ENCODE measurements at places on chromosomes 16 and 17.

DNA sequence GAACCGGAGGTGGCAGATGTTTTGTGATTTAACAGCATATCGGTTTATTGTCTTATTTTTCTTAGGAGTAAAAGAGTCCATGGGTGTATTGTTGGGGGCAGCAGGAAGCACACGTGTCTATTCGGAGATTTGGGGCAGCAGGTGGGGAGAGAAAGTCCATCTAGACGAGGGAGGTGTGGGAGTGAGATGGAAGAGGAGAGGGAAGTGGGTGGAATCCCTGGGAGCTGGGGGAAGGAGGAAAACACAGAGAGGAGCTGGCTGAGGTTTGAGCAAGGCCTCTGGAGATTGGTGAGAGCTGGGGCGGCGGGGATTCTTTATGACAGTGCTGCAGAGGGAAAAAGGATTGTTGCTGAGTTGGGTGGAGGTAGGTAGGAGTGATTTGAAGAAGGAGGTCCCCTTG lies 72.1 kb downstream of the PRKCB start:
- DNase-seq: no peak

- DNase-seq: no peak
Measured at GRCh38 chr17:9424071-9424640, 151.5 kb downstream of the STX8 start.

GRCh38 chr16:11620243-11621003 lies 33.7 kb upstream of the LITAF start:
- no peak for DNase-seq

DNA sequence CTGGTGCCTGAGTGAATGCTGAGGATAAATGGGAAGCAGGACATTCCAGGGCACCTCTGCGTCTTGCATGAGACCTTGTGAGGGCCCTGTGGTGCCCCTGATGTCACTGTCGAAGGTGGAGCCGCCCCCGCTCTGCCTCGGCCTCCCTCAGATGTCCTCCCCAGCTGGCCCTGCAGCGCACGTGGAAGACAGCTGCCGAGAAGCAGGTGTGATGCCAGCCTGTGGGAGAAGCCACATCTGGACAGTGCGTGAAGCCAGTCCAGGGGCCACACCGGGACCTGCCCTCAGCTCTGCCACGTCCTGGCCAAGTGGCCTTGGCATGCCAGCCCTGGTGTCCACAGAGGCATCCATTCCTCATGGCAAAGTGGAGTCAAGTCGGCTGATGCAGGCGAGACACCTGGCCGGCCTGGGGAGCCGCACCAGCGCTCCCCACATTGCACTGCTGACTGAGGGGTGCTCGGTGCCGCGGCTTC lies 21.6 kb upstream of the METRNL start:
- no peak for DNase-seq

- DNase-seq: no peak
Measured at GRCh38 chr17:9294661-9295210, 273.4 kb downstream of the NTN1 start.

DNA sequence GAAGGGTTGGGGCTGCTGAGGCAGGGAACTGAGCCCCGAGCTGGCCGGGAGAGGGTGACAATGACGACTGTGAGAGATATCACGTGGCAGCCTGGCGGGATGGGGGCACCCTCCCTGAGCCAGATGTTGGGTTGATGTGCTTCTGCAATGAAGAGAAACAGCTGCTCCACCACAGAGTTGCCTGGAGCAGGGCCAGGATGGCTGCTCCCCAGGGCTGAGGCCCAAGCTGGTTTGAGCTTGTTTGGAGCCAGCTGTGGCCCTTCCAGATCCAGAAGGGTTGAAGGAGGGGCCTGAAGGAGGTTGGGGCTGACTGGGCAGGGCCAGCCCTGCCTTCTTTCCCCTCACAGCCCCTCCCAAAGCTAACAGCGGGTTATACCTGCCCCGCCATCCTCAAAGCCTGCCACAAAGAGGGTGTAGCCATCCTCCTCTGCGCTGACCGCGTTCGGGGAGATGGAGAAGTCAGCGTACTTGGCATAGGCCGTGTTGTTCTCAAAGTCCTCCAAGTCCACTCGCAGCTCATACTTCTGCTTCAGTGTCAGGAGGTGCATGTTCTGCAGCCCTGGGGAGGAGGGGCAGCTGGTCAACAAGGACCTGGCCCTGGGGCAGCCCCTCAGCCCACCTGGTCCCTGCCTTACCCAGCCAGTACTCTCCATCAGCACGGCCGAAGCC lies 2.1 kb downstream of the MFAP4 start:
- no peak for DNase-seq

DNA sequence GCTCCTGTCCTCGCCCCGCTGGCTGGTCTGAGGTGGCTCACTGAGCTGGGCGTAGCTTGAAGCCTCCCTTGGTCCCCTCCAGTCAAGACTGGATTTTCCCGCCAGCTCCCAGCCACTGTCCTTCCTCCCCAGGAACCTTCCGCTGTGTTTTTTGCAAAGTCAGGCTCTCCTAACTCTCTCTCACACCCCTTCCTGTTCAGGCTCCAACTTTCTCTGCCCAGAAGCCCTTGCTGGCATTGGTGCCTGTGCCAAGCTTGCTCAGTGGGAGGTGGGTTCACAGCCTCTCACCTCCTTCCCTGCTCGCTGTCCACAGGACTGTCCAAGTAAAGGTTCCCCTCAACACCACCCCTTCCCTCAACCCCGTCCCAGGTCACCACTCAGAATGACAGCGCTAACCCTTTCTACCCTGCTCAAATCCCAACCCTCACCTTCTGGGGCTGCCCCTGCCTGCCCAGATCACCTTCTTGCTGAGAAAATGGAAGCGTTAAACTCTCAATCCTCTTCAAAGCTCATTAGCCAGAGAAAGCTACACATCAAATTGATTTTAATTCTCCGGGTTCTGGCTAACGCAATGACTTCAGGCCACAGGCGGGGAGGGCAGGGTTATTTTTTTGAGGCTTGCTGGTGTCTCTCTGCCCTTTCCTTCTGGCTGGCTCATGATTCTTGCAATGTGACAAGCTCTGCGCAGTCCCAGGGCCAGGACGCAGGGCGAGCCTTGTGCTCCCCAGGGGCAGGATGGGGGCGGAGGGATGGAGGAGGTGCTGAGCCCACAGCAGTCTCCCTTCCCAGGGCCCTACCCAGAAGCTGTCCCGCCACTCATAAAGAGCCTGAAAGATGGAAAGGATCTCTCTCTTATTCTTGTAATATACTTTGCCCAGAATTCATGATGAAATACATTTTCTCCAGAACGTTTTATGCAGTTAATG lies 357.2 kb upstream of the TNRC6C start:
- DNase-seq: no peak

DNA sequence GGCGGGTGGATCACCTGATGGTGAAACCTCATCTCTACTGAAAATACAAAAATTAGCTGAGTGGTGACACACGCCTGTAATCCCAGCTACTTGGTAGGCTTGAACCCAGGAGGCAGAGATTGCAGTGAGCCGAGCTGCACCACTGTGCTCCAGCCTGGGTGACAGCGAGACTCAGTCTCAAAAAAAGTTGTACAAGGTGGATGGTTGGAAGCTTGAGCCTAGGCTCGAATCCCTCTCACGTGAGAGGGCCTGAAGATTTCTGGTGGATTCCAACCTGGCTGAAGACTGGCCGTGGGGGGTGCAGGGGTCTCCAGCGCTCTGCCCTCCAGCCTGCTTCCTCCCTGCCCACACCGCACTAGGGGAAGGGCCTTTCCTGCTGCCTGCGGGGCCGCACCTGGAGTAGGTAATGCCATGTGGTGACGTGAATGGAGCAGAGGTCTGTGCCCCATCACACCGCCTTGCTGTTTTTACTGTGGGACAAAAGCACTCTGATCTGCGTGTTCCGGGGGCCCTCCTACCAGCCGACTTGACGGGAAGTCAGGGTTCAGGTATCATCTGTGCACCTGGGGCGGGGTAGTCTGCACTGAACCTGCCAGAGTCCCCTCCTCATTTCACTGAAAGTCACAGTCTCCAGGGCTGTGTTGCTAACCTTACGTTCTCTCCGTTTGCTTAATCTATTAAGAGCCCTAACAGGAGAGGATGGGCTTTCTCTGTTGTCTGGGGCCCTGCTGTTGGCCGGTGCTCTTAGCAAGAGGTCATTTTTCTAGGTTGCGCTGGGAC lies 4.2 kb downstream of the RPL13 start:
- DNase-seq: no peak

- DNase-seq: no peak
Measured at GRCh38 chr16:81885976-81886586, 107.0 kb downstream of the PLCG2 start.

GRCh38 chr16:885391-885790 lies 84.9 kb upstream of the GNG13 start:
- DNase-seq: no peak

- DNase-seq: no peak
Measured at GRCh38 chr16:65101009-65101408, 20.9 kb downstream of the CDH11 start.

DNA sequence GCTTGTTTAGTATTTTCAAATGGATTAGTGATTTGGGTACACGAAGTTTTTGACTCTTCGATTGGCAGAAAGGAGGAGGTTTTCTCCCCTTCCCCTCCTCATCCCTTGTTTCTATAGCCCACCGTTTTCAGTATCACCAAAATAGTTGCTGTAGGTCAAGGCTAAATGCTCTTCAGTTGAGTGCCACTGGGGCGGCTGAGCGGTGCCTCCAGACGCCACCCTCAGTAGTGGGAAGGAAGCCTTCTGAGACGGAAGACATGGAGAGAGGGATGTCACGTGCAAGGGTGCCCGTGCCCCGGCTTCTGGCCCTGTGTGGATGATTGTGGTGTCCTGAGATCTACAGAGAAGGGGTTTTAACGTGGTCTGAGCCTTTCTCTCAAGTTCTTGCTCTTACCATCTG lies 39.7 kb upstream of the CRISPLD2 start:
- no peak for DNase-seq

DNA sequence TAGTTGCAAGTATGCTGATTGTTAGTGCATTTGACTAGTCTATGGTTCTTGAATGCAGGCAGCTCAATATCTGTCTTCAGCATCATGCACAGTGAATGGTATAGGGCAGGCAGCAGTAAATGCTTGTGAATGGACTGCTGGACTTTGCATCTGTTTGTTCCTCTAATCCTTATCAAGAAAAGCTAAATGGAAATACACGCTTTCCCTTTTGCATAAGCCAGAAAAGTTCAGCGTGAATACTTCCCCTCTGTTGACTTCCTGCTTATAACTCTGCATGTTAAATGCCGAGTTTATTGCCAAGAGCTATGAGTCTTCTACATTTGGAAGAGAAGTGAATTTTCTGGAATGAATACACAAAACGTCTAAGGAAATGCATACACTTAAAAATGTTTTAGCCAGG lies 127.9 kb upstream of the CPHXL start:
- DNase-seq: no peak

DNA sequence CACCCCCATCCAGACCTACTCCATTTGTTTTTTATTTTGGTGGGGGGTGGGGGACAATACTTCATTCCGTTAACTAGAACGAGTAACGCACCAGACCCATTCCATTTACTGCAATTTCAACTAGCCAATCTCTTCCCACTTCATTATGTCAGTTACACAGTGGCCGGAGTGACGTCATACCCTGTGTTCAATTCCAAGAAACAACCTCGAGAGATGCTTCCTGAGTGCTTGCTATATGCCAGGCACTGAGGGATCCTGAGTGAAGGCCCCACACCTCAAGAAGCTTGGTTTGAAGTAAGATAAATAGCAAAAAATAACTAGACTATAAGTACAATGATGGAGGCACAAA lies 9.1 kb upstream of the SIAH1 start:
- DNase-seq: no peak

GRCh38 chr17:82560252-82560642 lies 40.7 kb downstream of the FOXK2 start:
- no peak for DNase-seq

GRCh38 chr17:2985318-2985717 lies 78.1 kb downstream of the OR1D5 start:
- no peak for DNase-seq

DNA sequence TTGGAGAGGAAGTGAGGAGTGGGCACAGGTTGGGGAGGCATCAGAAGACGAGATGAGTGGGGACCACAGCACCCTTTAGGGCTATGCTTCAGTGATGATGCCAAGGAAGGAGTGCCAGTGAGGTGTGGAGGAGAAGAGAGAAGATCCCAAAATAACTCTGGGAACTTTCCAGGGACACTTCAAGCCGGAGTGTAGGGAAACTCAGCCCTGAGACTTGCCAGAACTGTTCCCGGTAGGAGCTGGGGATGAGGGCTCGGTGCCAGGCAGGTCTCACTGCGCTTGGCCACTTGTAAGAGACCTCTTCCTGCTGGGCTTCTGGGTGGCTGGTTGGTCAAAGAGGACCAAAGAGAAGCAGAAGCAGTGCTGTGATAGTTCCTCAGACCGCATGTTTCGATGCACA lies 63.6 kb downstream of the SHISA6 start:
- DNase-seq: no peak

GRCh38 chr16:50797456-50797855 lies 55.6 kb downstream of the CYLD start:
- no peak for DNase-seq

DNA sequence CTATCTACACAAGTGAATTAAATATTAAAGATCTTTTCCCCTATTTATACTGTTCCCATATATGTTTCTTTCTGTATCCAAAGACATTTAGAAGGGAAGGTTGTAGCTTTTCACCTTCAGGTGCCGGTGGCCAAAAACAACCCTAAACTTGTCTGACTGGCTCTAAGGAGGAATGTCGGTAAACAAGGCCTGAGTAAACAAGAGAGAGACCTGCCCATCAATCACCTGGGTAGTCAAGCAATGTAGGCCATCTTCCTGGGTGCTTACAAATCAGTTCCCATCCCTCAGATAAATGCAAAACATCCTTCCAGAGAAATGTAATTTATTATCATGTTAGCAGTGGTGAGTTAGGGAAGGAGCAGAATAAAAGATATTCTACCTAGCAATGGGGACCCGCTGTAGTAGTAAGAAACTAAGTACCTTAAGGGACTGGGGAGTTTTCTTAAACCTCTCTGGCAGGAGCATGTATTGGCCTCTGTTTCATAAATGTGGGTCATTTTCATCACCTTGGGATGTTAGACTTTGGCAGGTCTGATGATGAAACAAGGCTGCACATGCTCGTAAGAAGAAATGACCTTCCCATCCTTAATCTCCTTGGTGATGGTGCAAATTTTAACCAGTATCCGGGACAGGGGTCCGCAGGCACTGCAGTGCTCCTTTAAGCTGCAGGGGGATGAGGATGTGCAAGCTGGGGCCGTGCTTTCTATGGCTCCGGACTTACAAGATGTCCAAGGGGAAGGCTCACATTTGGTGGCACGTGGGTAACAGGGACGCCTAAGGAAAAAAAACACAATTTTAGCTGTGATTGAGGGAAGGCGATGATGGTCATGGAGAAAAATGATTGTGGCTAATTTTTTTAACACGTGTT lies 8.4 kb downstream of the KRT39 start:
- no peak for DNase-seq

DNA sequence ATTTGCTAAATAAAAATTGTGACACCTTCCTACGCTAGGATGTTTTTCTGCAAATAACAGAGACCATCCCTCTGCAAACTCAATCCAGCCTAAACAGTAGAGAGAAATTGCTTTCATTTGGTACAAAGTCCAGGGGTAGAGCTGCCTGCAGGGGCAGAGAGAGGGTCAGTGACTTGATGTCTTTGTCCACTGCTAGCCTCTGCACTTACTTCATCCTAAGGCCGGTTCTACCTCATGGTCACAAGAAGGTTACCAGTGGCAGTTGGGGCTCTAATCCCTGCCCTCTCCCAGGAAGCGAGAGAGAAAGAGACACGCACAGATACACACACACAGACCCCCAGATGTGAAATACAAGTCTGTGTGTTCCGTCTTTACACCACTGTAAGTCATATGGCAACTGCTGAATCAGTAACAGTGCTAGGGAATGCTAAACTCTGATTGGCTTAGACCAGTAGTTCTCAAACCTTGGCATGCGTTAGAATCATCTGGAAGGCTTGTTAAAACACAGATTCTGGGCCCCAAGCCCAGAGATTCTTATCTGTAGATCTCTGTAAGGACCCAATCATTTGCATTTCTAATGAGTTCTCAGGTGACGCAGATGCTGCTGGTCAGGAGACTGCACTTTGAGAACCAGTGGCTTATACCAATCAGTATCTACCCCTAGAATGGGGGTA lies 13.1 kb upstream of the LPCAT2 start:
- DNase-seq: no peak

Measured in stimulated activated CD4-positive, alpha-beta T cell treated with anti-CD3 and anti-CD28 coated beads, Interleukin-1b, Interleukin-23, amount 100 ng/mL, for 1 hour (primary cell).